ENCODE measurements at places on chromosomes 5 and 9.

- no peak for DNase-seq
These were observed 457.4 kb upstream of the CDH18 start for GRCh38 chr5:20445326-20445860.

- DNase-seq = no peak
These were observed 61.3 kb downstream of the LHFPL2 start for GRCh38 chr5:78587081-78587774.

DNA sequence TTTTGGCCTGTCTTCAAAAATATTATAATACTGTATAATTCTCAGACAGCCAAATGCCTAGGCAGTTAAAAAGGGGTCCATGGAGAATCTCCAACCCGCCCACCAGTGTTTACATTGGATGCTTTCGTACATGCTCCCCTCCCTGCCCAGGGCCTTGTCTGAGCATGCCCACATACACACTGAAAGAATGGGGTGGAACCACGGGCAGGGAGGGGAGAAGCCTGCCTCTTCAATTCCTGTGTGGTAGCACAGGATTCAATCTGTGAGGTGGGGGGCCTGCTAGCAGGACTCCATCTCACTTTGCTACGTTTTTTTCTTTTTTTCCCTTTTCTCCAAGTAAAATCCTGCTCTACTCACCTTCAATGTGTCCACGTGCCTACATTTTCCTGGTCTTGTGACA, 314.7 kb upstream of the GRAMD2B start:
- no peak for DNase-seq

DNA sequence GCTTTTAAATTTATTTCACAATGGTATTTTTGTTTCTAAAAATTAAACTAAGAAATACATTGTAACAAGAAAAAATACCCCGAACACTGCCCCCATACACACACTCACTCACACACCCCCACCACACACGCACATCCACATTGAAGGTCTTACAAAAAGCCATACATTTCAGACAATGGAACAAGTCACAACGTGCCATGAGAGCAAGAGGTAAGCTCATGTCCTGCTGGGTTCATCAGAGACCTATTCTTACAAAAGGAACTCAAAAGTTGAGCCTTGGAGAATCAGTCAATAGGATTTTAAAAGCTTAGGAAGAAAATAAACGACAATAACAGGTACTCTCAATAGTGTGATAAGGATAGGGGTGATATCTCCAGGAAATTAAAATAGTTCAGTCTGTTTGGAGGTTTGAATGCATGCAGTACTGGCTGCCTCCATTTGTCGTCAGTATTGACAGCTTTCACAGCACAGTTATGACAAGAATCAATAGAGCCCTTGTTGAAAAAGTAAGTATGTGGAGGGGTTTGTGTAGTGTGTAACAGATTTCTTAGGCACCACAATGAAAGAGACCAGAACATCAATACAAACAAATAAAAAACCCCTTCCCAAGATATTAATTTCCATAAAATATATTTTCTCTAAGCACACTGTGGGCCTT, 1826.2 kb upstream of the CDH6 start:
- DNase-seq = no peak

- DNase-seq = no peak
These were observed 32.2 kb downstream of the NSA2 start for GRCh38 chr5:74798977-74799911.

DNA sequence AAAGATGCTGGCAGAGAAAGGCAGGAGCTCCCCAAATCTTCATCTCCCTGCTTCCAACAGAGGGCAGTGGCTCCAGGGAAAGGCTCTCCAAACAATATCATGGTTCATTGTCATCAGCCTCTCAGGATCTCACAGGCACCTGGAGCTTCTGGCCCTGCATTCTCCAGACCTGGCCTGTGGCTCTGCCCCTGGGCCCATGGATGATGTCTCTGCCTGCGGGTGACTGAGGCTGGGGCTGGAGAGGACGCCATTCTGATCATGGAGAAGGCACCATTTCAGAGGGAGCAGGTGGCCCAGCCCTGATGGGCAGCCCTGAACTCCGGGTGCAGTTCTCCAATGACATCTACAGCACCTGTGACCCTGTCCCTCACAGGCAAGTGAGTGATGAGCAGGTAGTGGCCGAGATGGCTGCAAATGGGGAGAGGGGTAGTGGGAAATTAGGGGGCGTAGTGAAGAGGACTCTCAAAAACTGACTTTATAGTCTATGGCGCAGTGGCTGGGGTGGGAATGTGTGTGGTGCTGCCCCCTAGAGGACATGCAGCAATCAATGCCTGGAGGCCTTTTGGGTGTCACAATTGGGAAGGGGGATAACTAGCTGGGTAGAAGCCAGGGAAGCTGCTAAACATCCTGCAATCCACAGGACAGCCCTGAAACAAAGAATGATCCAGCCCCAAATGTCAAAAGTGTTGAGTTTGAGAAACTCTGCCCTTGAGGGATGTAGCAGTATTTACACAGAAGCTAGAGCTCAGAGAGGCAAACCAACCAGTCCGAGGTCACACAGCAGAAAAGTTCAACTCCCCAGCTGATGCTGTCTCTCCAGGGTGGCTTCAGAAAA, 3.2 kb downstream of the SH3PXD2B start:
- peak; percentile 45 for DNase-seq

DNA sequence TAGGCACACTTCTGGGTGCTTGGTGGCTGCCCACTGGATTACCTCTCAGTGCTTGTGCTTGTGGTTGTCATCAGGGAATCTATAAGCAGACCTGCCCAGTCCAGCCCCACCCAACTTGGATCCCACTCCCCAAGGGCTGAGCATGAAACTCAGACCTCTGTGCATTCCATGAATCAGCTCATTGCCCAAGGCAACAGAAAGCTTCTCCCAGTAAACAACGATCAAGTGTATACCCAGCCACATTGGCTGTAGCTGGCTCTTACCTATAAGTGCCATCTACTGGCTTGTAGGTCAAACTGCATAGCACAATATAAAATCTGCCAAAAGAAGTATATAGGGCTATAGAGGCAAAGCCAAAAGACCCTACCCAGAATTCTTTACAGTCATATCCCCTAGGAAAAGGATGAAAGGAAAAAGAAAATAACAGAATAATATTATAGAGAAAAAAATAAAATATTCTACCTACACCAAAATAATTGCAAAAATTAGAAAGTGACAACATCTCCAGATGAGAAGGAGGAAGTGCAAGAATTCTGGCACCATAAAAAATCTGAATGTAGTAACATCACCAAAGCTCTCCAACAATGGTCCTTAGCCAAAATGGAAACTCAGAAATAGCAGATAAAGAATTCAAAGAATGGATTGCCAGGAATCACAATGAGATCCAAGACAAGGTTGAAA, 321.0 kb upstream of the TRPC7 start:
- DNase-seq = peak; percentile 3

DNA sequence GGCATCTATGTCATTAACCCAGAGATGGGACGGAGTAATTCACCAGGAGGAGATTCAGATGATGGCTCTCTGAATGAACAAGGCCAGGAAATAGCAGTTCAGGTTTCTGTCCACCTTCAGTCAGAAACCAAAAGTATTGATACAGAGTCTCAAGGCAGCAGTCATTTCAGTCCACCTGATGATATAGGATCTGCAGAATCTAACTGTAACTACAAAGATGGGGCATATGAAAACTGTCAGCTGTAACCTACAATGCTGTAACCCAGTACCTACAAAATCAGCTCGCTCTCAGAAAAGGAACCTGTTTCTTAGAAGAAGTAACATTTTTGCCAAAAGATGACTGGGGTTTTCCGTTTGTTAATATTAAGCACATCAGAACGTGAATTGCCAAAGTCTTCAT, 14.7 kb downstream of the MFAP3 start:
- DNase-seq = no peak

- DNase-seq = no peak
These were observed 71.6 kb downstream of the CFAP90 start for GRCh38 chr5:7779019-7780005.

- peak; percentile 14 for DNase-seq
These were observed 159.2 kb upstream of the ALDH1B1 start for GRCh38 chr9:38233343-38233742.

- peak; percentile 68 for DNase-seq
These were observed 44.3 kb downstream of the ERBIN start for GRCh38 chr5:65970481-65971367.

Measured in RPMI8226 (cell line).